ENCODE measurements at places on chromosomes 6 and 20.

DNA sequence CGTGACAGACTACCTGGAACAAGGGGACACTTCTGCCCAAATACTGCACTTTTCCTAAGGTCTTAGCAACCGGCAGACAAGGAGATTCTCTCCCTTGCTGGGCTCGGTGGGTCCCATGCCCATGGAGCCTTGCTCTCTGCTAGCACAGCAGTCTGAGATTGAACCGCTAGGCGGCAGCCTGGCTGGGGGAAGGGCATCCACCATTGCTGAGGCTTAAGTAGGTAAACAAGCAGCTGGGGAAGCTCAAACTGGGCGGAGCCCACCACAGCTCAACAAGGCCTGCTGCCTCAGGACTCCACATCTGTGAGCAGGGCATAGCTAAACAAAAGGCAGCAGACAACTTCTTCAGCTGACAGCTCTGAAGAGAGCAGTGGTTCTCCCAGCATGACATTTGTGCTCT is 87.8 kb upstream of the ASCC3 start:
- no peak for DNase-seq

GRCh38 chr20:6756693-6757595 is 10.5 kb upstream of the BMP2 start:
- DNase-seq: no peak

DNA sequence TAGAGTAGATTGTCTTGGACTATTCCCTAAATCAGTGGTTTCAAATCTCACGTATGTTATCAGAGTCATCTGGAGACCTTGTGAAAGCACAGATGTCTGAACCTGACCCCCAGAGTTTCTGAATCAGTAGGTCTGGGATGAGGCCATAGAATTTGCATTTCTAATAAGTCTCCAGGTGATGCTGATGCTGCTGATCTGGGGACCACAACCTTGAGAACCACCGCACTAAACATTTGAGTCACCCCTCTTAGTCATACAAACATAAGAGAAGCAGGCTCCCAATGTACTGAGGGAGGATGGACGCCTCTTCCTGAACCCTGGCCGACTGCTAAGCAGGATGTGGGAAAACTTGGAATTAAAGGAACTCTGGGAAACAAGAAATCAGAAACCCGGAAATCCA is 187.8 kb upstream of the PRDM1 start:
- no peak for DNase-seq

- no peak for DNase-seq
These were observed 28.0 kb downstream of the IGF2R start for GRCh38 chr6:159996626-159997497.

- no peak for DNase-seq
These were observed 42.0 kb downstream of the RNF217 start for GRCh38 chr6:125004198-125004597.

DNA sequence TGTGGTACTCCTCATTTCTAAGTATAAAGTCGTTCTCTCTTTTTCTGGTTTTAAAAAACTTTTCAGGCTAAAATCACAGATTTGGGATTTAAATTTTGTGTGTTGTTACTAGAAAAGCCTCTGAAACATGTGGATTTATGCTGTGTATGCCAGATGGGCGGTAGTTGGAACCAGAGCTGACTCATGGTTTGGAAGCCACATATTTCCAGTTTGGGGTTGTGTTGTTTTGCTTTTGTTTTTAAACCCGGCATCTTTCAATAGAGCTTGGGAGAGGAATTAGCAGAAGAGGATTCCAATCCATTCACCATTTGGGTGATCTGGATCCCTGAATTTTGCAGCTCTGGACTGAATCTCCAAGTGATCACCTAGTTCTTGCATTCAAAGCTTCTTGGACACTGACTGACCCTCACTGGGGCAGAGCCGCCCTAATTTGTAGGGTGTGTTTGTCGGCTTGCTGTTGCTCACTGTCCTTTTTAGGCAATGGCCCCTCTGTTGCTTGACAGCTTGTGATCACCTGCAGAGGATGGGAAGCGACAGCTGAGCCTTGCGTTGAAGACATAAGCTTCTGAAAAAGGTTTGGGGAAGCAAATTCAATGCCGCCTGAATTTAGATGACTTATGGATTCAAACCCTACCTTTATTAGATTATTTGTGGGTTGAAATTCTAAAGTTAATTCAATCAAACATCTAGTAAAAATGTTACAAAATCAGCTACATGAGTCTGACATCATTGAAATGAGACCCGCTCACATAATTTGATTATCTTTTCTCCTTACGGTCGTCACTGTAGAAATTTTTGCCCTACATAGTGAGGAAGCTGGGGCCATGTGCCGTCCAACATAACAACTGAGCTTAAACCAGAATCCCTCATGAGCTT is 79.9 kb upstream of the CD83 start:
- no peak for DNase-seq

- no peak for DNase-seq
These were observed 164.3 kb upstream of the PMEPA1 start for GRCh38 chr20:57874141-57874540.

DNA sequence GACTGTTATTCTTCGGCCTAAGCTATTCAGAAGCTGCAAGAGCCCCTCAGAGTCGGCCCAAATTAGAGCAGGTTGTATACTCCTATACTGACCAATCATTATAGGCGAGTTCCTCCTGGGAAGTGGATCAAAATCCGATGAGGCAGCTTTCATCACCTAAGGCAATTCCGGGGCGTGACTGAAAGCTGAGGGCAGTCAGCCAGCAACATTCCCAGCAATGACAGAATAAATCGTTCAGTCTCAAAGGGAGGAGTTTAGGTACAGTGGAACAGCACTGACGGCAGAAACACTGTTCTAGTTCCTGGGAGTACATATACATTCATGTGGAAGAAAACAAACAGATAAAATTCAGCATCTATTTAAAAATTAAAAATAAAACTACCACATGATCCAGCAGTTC is 10.8 kb downstream of the HLA-DQB2 start:
- DNase-seq: no peak
